Activated CD4-positive, alpha-beta memory T cell treated with anti-CD3 and anti-CD28 coated beads for 36 hours (primary cell): ENCODE measurements at places on chromosomes 3 and 15.

GRCh38 chr15:42356851-42357250, 2.5 kb upstream of the CAPN3 start:
- DNase-seq: no peak
- no peaks in the 10 kb centered on the region for H3K4me1 ChIP-seq
- peaks cover 11% of the 10 kb centered on the region for H3K36me3 ChIP-seq
- H3K27me3 ChIP-seq: no peaks in the 10 kb centered on the region

GRCh38 chr3:31918179-31919150, 62.6 kb downstream of the OSBPL10 start:
- no peak for DNase-seq
- H3K4me1 ChIP-seq: peaks cover 23% of the 10 kb centered on the region
- H3K36me3 ChIP-seq: peaks cover 13% of the 10 kb centered on the region
- H3K4me3 ChIP-seq: no peak overlapping the region

GRCh38 chr3:194761384-194761783, 75.7 kb downstream of the FAM43A start:
- no peaks in the 10 kb centered on the region for H3K36me3 ChIP-seq
- H3K27ac ChIP-seq: no peak overlapping the region

- H3K27me3 ChIP-seq: peaks cover 7% of the 10 kb centered on the region
- H3K4me3 ChIP-seq: no peak overlapping the region
- H3K27ac ChIP-seq: no peak overlapping the region
- no peaks in the 10 kb centered on the region for H3K36me3 ChIP-seq
- peaks cover 17% of the 10 kb centered on the region for H3K4me1 ChIP-seq
- DNase-seq: no peak
Observed at GRCh38 chr15:71288348-71288955, 173.2 kb downstream of the THSD4 start.

GRCh38 chr3:3594986-3595385, 204.2 kb upstream of the LRRN1 start:
- H3K27ac ChIP-seq: no peak overlapping the region
- H3K4me3 ChIP-seq: no peak overlapping the region
- H3K36me3 ChIP-seq: no peaks in the 10 kb centered on the region
- no peaks in the 10 kb centered on the region for H3K4me1 ChIP-seq

DNA sequence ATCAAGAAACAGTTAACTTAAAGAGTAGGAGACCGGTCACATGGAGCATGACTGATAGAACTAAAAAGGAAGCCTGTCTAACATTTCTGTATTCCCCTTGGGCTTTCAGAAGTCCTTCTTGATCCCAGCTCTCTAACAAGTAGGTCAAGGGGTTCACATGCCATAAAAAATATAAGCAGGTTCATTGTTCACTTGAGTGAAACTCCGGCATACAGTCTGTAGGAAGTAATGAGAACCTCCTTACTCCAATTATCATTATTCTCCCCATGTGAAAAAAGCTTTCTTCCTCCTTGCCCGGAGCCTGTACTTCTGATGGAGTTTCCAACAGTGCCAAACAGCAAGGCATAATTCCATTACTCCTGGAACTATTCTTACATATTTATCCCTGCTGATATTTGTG, 242.8 kb upstream of the CNTN4 start:
- no peak overlapping the region for H3K4me3 ChIP-seq
- H3K4me1 ChIP-seq: no peaks in the 10 kb centered on the region
- H3K36me3 ChIP-seq: no peaks in the 10 kb centered on the region
- no peak for DNase-seq
- no peak overlapping the region for H3K27ac ChIP-seq
- no peaks in the 10 kb centered on the region for H3K27me3 ChIP-seq

- no peak for DNase-seq
- no peaks in the 10 kb centered on the region for H3K4me1 ChIP-seq
- H3K36me3 ChIP-seq: no peaks in the 10 kb centered on the region
- H3K27me3 ChIP-seq: peaks cover 16% of the 10 kb centered on the region
Observed at GRCh38 chr3:150308481-150309256, 99.4 kb upstream of the TSC22D2 start.

DNA sequence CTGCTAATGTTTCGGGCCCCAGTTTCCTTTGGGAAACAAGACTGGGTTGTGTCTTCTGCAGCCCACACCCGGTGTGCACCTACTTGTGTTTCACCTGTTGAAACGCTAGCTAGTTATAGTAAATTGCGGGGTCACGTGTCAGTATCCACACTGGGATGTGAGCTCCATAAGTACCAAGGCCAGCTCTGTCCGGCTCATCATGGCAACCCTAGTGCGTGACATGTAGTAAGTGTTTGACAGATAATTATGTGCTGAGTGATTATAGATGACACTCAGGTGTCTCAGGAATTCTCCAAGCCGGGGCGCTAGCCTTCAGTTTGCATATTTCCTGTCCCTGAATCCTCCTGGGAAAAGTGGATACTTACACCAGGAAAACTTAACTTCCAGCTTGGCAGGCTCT, 12.8 kb downstream of the APOD start:
- no peak overlapping the region for H3K4me3 ChIP-seq
- no peak for DNase-seq
- H3K4me1 ChIP-seq: no peaks in the 10 kb centered on the region
- no peaks in the 10 kb centered on the region for H3K36me3 ChIP-seq
- H3K27ac ChIP-seq: no peak overlapping the region
- H3K27me3 ChIP-seq: no peaks in the 10 kb centered on the region

- peaks cover 26% of the 10 kb centered on the region for H3K36me3 ChIP-seq
- no peak for DNase-seq
- H3K4me3 ChIP-seq: no peak overlapping the region
- no peak overlapping the region for H3K27ac ChIP-seq
- peaks cover 3% of the 10 kb centered on the region for H3K4me1 ChIP-seq
Observed at GRCh38 chr3:112149136-112149535, 16.1 kb upstream of the GCSAM start.

DNA sequence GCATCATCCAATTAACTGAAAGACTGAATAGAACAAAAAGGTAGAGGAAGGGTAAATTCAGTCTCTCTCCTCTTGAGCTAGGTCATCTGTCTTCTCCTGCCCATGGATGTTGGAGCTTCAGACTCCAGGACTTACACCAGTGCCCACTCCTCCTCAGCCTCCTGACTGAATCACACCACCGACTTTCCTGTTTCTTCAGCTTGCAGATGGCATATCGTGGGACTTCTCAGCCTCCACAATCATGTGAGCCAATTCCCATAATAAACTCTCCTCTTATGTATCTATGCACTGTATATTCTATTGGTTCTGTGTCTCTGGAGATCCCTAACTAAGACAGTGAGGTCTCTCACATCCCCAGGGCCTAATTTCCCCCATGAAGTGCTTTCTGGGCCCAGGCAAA, 140.4 kb downstream of the CD47 start:
- no peak for DNase-seq
- no peak overlapping the region for H3K4me3 ChIP-seq
- no peak overlapping the region for H3K27ac ChIP-seq

DNA sequence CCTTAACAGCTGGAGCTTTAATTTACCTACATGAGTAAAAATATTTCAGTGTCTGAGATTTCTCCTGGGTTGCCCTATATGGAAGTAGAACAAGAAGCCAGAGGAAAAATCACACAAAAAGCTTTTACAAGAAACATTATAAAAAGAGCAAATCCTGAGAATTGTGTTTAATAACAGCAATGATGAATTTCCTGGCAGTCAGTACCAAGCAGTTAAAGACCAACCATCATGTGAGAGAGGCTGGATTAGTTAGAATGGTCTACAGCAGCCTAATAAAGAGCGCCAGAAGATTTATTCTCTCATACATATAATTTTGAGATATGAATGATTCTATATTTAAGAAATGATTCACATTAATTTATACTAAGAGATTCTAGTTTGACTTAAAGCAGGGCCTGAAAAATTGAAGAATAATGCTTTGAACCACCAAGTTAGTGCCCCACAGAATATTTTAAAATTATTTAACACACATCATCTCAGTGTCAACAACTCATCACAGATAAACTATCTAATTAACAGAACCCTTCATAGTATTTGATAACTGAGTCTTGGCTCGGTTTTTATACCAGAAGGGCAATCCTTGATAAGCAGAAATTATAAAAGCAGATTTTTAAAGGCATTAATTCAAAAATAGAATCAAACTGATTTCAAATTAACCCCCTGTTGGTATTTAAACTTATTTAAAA, 59.9 kb upstream of the DPH6 start:
- no peaks in the 10 kb centered on the region for H3K4me1 ChIP-seq
- no peaks in the 10 kb centered on the region for H3K27me3 ChIP-seq
- no peak overlapping the region for H3K4me3 ChIP-seq
- no peak overlapping the region for H3K27ac ChIP-seq
- H3K36me3 ChIP-seq: no peaks in the 10 kb centered on the region
- no peak for DNase-seq

- H3K27ac ChIP-seq: no peak overlapping the region
- H3K27me3 ChIP-seq: peaks cover 17% of the 10 kb centered on the region
- DNase-seq: no peak
- no peak overlapping the region for H3K4me3 ChIP-seq
- no peaks in the 10 kb centered on the region for H3K4me1 ChIP-seq
Observed at GRCh38 chr3:46472736-46473135, 8.0 kb upstream of the LTF start.

DNA sequence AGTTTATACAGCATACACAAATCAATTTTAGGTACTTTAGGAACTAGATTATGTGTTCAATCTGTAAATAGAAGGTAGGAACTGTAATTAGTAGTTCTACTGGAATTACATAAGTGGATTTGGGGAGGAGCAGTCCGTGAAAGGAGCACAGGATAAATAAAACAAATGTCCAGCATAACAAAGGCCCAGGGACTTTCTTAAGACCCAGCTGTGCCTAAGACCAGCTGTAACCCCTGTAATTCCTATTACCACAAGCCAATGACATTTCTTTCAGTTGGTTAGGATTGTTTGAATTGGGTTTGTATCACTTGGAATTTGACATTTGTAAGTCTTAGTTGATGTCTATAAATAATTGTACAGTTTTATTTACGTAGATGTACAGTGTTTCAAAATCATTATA, 4.8 kb upstream of the ZBTB20 start:
- H3K27ac ChIP-seq: no peak overlapping the region
- peaks cover 2% of the 10 kb centered on the region for H3K27me3 ChIP-seq
- H3K4me1 ChIP-seq: peaks cover 4% of the 10 kb centered on the region
- H3K36me3 ChIP-seq: no peaks in the 10 kb centered on the region

GRCh38 chr15:51731549-51732267, 5.7 kb downstream of the LYSMD2 start:
- DNase-seq: peak; percentile 45
- H3K4me1 ChIP-seq: peaks cover 79% of the 10 kb centered on the region

DNA sequence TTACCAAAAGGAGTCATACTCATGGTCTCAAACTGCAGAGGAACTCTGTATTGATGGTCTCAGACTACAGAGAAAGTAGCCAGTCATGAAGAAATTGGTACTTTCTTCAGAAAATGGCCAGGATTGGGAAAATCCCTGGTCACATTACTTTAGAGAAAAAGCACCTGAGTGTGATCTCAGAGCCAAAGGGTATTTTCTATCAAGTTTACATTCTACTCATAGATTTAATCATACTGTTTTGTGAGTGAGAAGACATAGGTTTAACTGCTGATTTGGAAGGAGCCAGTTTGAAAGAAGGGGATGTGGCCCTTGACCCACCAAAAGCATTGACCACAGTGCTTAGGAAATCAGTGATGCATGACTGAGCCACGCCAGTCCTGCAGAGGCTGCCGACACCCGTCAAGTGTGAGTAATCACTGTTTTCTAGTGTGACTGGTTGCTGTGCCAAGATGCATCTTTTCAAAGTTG, 203.6 kb downstream of the AKAP13 start:
- H3K4me1 ChIP-seq: peaks cover 92% of the 10 kb centered on the region
- DNase-seq: peak; percentile 71
- peak overlapping the region; percentile 93 for H3K27ac ChIP-seq

DNA sequence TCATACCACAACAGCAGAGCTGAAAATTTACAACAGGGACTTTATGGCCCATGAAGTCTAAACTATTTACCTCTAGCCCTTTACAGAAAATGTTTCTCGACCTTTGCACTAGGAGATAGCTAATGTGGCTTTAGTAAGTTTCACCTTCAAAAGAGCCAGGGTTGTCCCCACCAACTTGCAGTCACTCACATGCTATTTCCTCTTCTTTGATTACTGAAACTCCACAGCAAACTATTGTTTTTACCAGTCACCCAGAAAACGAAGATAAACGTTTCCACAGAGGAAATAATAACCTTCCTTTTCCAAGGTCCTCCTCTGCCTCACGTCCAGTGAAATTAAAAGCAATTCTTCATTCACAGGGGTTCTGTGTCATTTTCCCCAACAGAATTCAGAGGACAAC, 48.2 kb downstream of the WWTR1 start:
- no peak for DNase-seq
- no peak overlapping the region for H3K4me3 ChIP-seq
- no peak overlapping the region for H3K27ac ChIP-seq
- H3K4me1 ChIP-seq: peaks cover 4% of the 10 kb centered on the region
- H3K27me3 ChIP-seq: peaks cover 2% of the 10 kb centered on the region
- no peaks in the 10 kb centered on the region for H3K36me3 ChIP-seq

GRCh38 chr3:87805670-87806069, 253.1 kb downstream of the CGGBP1 start:
- no peaks in the 10 kb centered on the region for H3K36me3 ChIP-seq
- no peaks in the 10 kb centered on the region for H3K4me1 ChIP-seq
- H3K4me3 ChIP-seq: no peak overlapping the region

DNA sequence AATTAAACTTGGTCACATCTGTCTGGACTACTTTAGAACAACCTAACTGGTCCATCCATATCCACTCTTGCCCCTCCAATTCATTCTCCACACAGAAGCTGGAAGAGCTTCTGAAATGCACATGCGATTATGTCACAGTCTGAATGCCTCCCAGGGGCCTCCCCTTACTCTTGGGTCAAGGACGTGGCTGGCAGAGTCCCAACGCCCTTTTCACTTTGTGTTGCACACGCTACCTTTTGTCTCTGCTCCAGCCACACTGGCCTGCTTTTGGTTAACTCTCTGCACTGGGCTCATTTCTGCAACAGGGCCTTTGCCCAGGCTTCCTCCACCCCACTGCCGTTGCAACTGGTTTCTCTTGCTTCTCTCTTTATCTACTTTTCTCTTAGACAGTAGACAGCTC, 245.2 kb downstream of the IL20RB start:
- no peaks in the 10 kb centered on the region for H3K27me3 ChIP-seq
- H3K4me3 ChIP-seq: no peak overlapping the region
- no peak for DNase-seq
- no peaks in the 10 kb centered on the region for H3K4me1 ChIP-seq

- DNase-seq: no peak
- H3K4me3 ChIP-seq: no peak overlapping the region
- peaks cover 20% of the 10 kb centered on the region for H3K36me3 ChIP-seq
Observed at GRCh38 chr3:71237672-71238071, 345.9 kb downstream of the FOXP1 start.

- no peak overlapping the region for H3K27ac ChIP-seq
- H3K27me3 ChIP-seq: no peaks in the 10 kb centered on the region
- no peaks in the 10 kb centered on the region for H3K36me3 ChIP-seq
Observed at GRCh38 chr3:9122732-9123364, 126.6 kb downstream of the SRGAP3 start.

GRCh38 chr3:8536096-8537056, 34.8 kb downstream of the LMCD1 start:
- DNase-seq: no peak
- no peaks in the 10 kb centered on the region for H3K27me3 ChIP-seq
- no peak overlapping the region for H3K4me3 ChIP-seq
- H3K36me3 ChIP-seq: no peaks in the 10 kb centered on the region
- no peak overlapping the region for H3K27ac ChIP-seq
- H3K4me1 ChIP-seq: no peaks in the 10 kb centered on the region
